ENCODE measurements at places on chromosomes 3 and 15. TPM values are rescaled to one million over a fixed set of nuclear protein-coding genes. Genes with fewer than 3 reads are reported as not detected.

LCMT2 gene
- 12.6 TPM for total RNA-seq

TERB2 gene
- total RNA-seq = not detected

DUOXA2 gene
- total RNA-seq = not detected

VILL gene
- total RNA-seq = 27.8 TPM

DAZL gene
- not detected for total RNA-seq

GMPPB gene
- total RNA-seq = 24.1 TPM

IL17RE gene
- total RNA-seq = 0.28 TPM

P2RY14 gene
- 0.31 TPM for total RNA-seq

CPNE9 gene
- total RNA-seq = 0.49 TPM

RLBP1 gene
- not detected for total RNA-seq

RSL24D1 gene
- total RNA-seq = 102 TPM

GNAT1 gene
- total RNA-seq = not detected

IL1RAP gene
- 19.8 TPM for total RNA-seq

Measured in natural killer cell (primary cell).